Activated naive CD8-positive, alpha-beta T cell treated with anti-CD3 and anti-CD28 coated beads, Interleukin-2, amount 50 U/mL, for 16 hours (primary cell): ENCODE measurements at places on chromosomes 6 and 20.

GRCh38 chr6:129402244-129402643 is 307.7 kb downstream of the ARHGAP18 start:
- no peak for DNase-seq

DNA sequence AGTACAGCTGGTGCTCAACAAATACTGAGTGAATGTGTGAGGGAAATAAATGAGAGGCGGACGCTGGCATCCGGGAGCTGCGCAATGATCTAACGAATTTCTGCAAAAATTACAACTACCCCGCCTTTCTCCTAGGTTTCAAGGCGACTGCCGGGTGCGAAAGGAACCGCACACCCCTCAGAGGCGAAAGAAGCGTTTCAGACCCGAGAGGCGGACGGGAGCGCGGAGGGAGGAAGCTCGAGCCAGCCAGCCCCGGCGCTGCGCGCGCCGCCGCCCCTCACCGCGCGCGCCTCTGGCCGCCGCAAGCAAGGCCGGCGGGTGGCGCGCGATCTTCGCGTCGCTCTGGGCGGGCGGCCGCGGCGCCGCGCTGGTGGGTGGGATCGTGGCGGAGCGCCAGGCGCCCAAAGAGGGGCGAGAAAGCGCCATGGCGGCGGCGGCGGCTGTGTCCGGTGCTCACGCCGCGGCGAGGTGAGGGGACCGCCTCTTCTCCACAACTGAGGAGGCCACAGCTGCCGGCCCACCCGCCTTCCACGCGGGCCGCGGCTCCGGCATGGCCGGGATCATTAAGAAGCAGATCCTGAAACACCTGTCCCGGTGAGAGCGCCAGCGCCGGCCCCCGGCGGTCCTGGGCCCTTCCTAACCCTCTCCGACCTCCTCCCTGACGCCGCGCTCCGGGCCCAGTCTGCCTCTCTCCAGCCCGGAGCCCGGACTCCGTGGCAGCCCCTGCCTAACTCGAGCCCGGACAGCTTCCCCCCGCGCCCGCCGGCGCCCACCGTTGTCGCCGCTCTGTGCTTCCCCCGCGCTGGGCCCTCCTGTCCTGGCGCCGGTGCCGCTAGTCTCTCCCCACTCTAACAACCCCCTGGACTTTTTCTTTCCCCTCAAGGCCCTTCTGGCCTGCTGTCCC is at the start of gene BLTP3A:
TSS of gene BLTP3A (plus strand) at position 383 of the 904 bp plus-strand sequence. CDS start at position 551, 168 bp downstream.
- DNase-seq, result peak; percentile 49

GRCh38 chr6:106536357-106536756 is 92.9 kb downstream of the RTN4IP1 start:
- no peak for DNase-seq

DNA sequence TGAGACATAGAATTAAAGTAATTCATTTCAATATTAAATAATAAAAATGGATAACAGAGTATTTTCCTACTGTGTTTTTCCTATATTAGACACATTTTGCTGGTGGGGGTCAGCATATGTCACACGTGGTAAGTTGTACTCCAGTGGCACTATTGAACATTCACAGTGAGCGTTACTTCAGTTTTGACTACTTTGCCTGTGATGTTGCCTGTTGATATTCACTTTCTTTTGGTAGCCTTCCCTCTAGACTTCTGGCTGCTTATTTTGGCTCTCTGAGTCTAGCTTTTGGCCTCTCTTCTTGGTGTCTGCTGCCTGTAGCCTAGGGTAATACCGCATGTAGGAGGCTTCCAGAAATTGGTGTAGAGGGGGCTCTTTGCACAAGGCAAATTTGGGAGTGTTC is 64.4 kb upstream of the TFB1M start:
- no peak for DNase-seq

DNA sequence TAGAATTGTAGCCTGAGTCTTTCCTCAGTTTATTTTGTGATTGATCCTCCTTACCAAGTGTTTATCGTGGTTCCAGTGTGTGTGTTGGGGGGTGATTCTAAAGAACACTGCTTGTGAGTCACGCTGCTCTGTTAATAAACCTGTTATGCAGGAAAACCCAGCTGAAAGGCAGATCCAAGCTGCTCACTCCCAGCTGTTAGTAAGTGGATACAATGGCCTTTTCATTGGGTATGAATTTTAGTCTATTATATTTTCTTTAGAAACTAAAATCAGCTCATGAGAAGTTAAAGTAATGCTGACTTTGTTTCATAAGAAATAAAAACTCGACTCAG is 12.2 kb upstream of the DSTN start:
- no peak for DNase-seq

DNA sequence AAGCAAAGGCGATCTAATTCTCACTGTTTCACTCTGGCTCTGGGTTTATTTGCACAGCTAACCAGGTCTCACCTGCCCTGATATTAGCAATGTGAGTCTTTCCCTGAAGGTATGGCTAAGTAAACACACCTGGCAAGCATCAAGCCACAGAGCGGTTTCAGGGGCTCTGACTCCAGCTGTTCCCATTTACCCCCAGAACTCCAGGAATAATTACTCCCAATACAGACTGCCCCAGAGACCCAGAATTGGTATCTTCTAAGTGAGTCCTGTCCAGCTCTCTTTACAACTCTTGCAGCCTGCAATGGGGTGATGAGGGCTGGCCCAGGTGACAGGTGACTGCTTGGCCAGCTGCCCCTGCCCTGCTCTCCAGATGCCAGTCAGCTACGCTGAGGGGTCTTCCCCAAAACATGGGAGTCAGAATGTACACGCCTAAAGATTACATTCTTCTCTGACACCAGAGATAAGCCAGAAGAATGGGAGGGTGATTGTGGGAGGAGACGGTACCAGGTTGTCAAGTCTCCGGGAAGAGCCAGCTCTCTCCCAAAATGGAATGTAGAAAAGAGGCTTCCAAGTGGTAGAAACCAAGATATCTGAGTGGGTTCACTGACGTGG is 4.9 kb upstream of the LRRN4 start:
- DNase-seq, result no peak

DNA sequence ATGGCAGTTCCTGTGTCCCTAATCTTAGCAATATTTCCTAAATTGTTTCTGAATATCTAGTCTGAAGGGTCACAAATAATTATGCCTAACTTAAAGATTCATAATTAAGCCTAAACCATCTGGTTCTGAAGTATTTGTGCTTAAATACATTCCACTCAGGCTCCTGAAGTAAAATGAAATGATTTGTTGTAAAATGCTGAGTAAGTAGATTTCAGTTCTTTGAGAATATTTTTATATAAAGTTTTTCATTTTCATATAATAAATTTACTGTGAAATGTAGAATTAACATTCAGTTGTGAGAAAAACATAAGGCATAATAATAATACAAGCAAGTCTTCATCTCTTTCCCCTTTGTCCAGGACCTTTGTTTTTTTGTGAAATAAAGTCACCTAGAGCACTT is 330.6 kb upstream of the IMPG1 start:
- DNase-seq, result no peak
